ENCODE measurements at places on chromosomes 2 and 18.

DNA sequence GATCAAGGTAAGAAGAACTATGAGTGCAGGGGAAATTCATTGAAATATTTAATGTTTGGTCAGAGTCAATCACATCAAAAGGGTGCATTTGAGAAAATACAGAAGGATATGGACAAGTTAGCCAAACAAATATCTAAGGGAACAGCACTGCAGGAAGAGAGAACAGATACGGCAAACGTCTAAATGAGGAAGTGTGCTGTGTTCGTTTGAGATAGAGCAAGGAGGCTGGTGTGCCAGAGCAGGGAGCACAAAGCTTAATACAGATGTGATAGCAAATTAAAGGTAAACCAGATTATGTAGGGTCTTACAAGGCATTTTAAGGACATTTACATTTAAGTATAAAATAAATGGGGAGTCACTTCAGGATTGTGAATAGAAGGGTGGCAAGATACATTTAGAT is 241.3 kb upstream of the ZNF804A start:
- no peak for DNase-seq

GRCh38 chr18:8084160-8084559 is 517.0 kb downstream of the PTPRM start:
- no peak for DNase-seq

- DNase-seq = no peak
Observed at GRCh38 chr18:13496691-13497281, 229.6 kb downstream of the FAM210A start.

GRCh38 chr2:96819128-96819875 is 3.2 kb downstream of the CNNM3 start:
- DNase-seq = no peak

DNA sequence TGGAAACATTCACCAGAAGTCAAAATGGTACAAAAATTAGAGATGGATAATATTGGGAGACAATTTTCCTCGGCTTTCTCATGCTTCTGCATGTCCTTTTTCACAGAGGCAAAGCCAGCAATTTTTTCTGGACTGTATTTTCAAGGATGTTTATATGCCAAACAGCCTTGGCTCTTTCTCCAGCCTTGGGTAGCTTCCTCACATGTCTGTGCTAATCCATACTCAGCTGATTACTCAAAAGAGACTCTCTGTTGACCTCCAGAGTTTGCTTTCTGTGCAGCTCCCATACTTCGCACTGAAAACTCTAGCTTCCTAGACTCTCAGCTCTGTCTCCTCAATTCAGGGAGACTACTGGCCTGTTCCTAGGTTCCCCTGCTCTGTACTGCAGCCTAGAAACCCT is 10.6 kb downstream of the C18orf63 start:
- DNase-seq = no peak

DNA sequence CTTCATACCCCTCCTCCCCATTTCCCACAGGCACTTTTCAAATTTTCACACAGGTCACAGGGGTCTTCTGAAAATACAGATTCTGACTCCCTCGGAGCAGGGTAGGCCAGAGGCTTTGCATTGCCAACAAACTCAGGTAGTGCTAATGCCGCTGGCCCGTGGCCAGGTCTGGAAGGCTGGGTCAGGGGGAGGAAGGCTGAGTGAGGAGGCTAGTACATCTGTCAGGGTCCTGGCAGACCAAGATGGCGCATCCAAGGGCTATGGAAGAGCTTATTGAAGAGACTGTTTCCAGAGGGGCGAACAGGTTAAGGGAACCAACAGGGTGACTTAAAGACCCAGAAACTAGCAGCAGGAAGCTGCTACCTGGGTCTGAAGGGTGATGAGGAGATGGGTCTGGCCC is 336.7 kb upstream of the ID2 start:
- DNase-seq = no peak

DNA sequence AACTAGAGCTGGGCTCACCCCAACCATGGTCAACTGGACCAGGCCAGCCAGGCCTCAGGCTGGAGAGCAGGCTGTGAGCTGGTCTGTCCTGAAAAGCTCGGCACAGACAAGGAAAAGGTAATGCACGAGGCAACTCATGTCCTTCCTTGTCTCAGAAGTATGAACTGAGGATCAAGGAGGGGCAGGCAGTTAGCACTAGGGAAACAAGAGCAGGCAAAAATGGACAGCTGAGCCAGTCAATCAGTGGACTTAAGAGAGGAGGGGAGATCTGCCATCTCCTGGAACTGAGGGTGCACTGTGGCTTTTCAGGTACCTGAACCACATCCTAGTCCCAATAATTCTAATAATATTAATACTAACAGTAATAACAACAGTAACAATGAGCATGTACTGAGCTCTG is 20.6 kb upstream of the WIPF1 start:
- no peak for DNase-seq

- no peak for DNase-seq
Observed at GRCh38 chr2:191976436-191976835, 129.5 kb upstream of the CAVIN2 start.

DNA sequence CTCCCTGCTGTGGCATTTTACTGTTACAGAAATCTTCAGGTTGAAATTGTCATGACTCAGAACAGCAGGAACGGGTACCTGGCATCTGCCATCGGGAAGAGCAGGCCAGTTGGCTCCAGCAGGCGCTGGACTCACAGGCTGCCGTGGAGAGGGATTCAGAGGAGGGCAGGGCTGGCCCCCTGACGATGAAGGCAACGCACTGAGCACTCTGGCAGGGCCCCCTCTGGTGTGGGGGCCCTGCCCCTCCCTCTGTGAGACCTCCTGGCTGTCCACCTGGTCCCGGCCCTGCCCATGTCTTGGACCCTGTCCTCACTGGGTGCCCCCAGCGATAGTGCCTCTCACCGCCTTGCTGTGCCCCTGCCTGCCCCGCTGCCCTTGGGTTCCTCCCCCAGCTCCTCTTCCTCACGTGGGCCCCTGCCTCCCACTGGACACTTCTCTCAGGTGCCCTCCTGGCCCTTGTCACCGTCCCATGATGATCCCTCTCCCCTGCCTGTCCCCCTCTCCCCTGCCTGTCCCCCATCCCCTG is 23.3 kb upstream of the ALLC start:
- DNase-seq = no peak

- no peak for DNase-seq
Observed at GRCh38 chr2:15117409-15118050, 443.6 kb downstream of the NBAS start.

DNA sequence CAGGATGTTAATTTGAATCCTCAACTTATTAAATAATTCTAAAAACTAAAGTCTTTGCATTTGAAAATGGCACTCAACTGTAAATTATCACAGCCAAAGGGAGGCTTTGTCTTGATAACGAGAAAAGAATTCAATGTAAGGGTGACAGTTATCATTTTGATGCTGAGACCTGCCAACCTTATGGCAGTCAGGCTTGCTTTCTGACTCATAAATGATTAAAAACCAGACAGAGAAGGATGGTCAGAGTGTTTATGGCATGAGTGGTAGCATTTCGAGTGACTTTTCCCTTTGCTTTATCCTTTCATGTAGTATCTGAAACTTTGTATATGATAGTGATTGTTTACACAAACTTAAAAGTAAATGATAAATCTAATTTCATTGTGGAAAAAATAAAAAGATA is 53.9 kb upstream of the EPC2 start:
- no peak for DNase-seq

DNA sequence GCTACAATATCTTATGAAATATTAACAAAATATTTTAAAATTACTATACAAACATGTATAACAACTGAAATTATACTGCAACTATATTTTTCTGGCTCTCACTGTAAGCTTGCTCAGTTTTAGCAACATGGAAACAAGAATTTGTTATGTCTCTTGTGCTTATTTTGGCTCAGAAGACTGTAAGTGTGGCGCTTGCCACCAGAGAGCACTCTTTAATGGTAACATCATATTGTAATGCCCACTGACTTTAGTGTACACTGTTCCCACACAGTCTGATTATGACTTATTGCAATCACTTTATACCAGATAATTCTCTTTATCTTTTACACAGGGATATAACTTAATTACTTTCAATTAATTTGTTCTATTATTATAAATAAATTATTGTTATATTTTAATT is 1500.6 kb upstream of the TMEFF2 start:
- no peak for DNase-seq
